Endodermal cell (in vitro differentiated cells): ENCODE measurements at places on chromosomes 2 and 18.

DNA sequence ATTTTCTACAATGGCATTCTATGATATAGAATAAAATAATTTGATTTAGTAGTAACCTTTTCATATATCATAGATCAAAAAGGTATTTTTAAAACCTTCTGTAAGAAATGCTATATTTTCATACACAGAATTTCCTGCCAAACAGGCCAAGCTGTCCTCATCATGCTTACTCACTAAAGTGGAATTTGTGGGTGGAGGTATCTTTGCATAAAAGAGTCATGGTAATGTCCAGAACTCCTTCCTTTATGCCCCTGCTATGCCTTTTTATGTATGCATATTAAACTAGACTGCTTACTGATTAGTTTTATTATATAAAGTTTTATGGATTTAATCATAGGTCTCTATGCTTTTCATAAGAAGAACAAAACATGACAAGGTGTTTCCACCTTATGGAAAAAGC is 27.5 kb upstream of the MARCHF7 start:
- no peaks in the 10 kb centered on the region for H3K4me1 ChIP-seq
- no peak overlapping the region for H3K4me3 ChIP-seq
- DNase-seq, result no peak
- no peaks in the 10 kb centered on the region for H3K36me3 ChIP-seq

DNA sequence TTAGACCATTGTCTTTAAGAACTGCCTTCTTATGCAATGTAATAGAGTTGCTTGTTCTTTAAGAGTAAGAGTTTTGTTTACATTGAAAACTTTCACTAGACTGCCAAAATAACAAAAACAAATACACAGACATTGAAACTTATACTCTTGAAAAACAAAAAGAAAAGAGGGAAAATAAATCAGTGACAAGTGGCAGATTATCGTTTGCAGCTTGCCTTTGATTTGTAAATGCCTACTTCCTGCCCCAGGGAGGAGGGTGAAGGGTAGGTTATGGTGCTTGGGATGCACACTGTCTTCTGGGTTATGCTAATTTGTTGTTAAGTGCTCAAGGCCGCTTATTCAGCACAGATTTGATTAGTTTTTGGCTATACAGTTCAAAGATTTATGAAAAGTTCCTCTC is 198.7 kb downstream of the TGIF1 start:
- peak; percentile 40 for DNase-seq
- no peak overlapping the region for H3K27ac ChIP-seq
- no peaks in the 10 kb centered on the region for H3K27me3 ChIP-seq
- no peaks in the 10 kb centered on the region for H3K4me1 ChIP-seq
- no peak overlapping the region for H3K4me3 ChIP-seq

DNA sequence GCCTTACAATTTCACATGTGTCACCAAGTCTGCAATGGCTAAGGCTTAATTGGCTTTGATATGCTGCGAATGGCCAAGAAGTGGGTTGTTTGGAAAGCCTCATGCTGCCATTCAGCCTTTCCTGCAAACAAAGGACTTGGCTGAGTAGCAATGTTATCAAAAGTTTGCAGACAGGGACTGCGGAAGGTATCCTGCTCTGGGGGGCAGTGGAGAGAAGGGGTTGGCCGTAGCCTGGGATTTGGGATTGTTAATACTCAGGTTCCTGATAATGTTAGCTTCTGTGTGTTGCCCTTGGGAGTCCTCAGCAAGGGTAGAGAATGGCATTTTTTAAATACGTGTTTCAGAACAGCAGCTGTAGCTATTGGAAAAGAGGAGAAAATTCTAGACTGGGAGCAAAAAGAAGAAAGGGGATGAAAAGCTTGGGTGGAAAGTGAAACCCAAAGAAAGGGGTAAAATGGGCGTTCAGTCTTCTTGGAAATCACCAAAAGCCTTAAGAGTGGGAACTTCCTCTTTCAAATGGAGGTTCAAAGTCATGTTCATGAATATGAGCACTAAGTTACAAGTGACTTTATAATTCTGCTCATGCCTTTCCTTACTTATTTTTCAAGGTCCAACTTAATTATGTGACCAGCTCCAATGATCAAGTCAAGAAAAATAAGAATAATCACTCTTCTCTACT is 325.1 kb downstream of the RNF144A start:
- peaks cover 10% of the 10 kb centered on the region for H3K4me1 ChIP-seq
- no peak overlapping the region for H3K27ac ChIP-seq
- no peaks in the 10 kb centered on the region for H3K27me3 ChIP-seq

GRCh38 chr2:72576861-72577260 is 249.0 kb downstream of the EXOC6B start:
- no peak overlapping the region for H3K27ac ChIP-seq
- no peaks in the 10 kb centered on the region for H3K27me3 ChIP-seq
- no peak overlapping the region for H3K4me3 ChIP-seq

DNA sequence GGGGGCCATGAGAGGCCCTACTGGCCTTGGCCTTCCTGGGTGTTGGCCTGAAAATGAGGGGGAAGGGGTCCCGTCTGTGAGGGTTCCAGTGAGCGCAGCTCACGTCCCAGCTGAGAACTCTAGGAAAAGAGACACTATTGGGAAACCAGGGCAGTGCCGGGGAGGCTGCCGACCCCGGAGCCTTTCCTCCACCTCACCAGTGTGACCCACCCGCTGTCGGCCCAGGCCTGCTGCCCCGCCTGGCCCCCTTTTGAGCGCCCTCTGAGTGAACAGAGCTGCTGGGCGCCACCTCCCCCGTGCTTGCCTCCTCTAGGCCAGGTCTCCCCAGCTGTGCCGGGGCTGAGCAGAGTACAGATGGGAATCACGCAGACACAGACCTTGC is 17.5 kb upstream of the ARHGEF4 start:
- DNase-seq, result no peak
- H3K36me3 ChIP-seq, result no peaks in the 10 kb centered on the region
- H3K4me3 ChIP-seq, result no peak overlapping the region

GRCh38 chr2:55511508-55512124 is 7.9 kb upstream of the CFAP36 start:
- H3K4me3 ChIP-seq, result no peak overlapping the region
- DNase-seq, result peak; percentile 72
- H3K27me3 ChIP-seq, result no peaks in the 10 kb centered on the region
- H3K36me3 ChIP-seq, result no peaks in the 10 kb centered on the region

- H3K4me1 ChIP-seq, result no peaks in the 10 kb centered on the region
- H3K36me3 ChIP-seq, result no peaks in the 10 kb centered on the region
- DNase-seq, result no peak
- no peak overlapping the region for H3K4me3 ChIP-seq
Observed at GRCh38 chr2:233428008-233428407, 73.7 kb downstream of the DGKD start.

- H3K36me3 ChIP-seq, result no peaks in the 10 kb centered on the region
- no peak overlapping the region for H3K4me3 ChIP-seq
- DNase-seq, result no peak
- no peaks in the 10 kb centered on the region for H3K27me3 ChIP-seq
- H3K27ac ChIP-seq, result no peak overlapping the region
- peaks cover 6% of the 10 kb centered on the region for H3K4me1 ChIP-seq
Observed at GRCh38 chr18:79603321-79604204, 76.0 kb upstream of the CTDP1 start.
